GM04504 (cell line): ENCODE measurements at places on chromosomes 3 and 15.

DNA sequence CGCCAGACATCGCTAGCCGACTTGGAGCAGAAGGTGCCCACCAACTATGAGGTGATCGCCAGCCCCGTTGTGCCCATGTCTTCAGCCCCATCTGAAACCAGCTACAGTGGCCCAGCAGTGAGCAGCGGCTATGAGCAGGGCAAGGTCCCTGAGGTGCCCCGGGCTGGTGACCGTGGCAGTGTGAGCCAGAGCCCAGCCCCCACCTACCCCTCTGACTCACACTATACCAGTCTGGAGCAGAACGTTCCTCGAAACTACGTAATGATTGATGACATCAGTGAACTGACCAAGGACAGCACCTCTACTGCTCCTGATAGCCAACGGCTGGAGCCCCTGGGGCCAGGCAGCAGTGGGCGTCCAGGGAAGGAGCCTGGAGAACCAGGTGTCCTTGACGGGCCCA lies 12.9 kb upstream of the APEH start:
- no peak for DNase-seq

GRCh38 chr15:91635641-91636040 lies 217.9 kb upstream of the SLCO3A1 start:
- DNase-seq: no peak

DNA sequence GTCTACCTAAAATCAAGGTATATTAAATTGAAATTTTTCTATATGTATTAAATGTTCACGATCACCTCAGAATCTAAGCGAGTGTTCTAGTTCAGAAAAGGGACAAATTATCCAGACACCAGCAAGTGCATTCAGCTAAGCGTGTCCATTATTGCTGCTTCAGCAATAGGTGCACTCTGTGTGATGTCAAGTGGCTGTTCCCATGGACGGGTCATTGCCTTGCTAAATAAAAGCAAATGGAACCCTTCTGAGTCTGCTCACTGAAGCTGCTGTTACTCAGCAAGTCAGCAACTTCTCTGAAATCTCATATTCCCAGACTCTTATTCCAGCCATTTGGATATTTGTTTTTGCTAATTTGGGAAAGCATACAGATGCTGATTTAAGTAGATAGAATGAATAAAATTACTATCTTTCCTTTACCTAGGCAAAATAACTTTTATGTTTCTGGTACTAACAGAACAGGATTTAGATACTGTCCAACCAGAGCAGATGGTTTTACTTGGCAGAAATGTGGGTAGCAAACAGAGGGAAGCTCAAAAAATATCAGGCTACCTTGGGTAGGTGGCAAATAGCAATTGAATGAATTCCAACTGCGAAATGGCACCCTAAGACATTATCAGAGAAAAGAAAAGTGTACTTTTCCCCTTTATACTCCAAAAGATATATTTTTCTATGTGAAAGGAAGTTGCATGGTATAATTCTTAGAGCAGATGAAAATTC lies 407.0 kb downstream of the GAP43 start:
- DNase-seq: no peak

GRCh38 chr3:9322780-9323179 lies 40.1 kb upstream of the THUMPD3 start:
- DNase-seq: no peak

- DNase-seq: no peak
Measured at GRCh38 chr3:69842789-69843188, 103.5 kb downstream of the MITF start.

DNA sequence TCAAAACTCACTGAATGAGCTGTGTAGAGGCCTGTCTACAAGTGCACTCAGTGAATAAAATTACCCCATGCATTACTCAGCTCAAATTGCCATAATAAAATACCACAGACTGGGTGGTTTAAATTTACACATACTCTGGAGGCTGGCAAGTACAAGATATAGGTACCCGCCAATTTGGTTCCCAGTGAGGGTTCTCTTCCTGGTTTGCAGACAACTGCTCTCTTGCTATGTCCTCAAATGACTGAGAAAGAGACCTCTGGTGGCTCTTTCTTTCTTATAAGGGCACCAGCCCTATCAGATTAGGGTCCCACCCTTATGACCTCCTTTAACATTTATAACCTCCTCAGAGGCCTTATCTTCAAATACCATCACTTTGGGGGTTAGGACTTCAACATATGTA lies 237.0 kb downstream of the CPNE4 start:
- DNase-seq: no peak

GRCh38 chr3:184666442-184666841 lies 45.4 kb downstream of the MAGEF1 start:
- no peak for DNase-seq

GRCh38 chr3:182212479-182213076 lies 500.9 kb downstream of the SOX2 start:
- DNase-seq: no peak

DNA sequence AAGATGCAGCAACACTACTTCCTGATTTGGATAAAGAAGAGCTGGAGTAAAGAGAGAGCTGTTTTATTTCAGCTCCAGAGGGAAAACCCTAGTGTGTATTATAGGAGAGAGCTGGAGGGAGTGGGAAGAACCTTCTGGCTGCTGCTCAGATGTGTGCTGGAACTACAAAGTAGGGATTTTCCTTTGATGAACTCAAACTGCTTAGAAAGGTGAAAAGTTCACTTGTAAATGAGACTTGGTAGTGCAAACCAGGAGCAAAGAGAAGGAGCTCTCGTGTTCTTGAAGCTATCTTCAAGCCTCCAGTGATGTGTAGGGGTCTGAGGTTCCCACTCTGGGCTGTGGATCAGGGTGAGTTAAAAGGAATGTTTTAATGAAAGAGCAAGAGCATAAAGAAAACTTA lies 110.4 kb downstream of the EDEM1 start:
- no peak for DNase-seq

GRCh38 chr3:123534264-123534663 lies 50.6 kb downstream of the HACD2 start:
- no peak for DNase-seq

- no peak for DNase-seq
Measured at GRCh38 chr3:69647511-69648110, 91.7 kb upstream of the MITF start.

DNA sequence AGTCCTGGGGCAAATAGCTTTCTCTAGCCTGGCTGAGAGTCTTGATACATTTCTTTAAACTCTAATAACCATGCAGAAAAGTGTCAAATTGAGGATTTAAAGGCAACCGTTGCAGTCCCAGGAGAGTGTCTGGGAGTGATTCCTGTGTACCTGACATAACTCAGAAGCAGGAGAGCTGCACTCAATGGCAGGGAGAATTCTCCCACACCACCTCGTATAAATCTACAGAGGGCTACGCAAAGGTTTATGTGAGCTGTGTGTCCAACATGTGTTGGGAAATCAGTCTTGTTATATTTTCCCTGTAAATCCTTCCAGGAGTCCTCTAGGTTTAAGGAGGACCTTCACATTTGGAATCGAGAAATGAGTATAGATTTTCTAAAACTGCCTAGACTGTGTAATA lies 192.6 kb downstream of the WDR72 start:
- no peak for DNase-seq

DNA sequence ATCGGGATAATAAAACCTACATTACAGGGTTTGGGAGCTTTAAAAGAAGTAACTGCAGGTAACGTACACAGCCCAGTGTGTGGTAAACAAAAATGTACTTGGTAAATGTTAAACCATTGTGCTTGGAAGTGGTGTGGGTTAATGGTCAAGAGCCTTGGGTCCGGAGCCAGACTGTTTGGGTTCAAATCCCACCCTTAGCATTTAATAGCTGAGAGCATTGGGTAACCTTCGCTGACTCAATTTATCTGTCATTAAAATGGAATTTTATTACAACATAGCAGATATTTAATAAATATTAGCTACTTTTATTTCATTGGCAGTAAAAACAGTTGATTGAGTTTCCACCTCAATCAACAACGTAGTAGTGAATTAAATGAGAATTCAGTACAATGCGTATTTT lies 1.5 kb downstream of the FSTL1 start:
- no peak for DNase-seq

DNA sequence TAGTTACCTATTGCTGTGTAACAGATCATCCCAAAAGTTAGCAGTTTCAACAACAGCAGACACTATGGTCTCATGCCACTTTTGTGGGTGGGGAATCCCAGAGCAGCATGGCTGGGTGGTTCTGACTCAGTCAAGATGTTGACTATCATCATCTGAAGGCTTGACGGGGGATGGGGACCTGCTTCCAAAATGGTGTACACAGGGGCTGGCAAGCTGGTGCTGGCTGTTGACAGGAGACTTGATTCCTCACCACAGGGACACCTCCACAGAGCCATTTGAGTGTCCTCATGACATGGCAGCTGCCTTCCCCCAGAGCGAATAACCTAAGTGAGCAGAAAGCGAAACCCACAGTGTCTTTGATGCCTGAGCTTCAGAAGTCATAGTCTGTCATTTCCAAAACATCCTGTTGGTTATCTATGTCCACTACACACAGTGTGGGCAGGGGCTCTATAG lies 19.1 kb downstream of the DNAJB8 start:
- no peak for DNase-seq

GRCh38 chr3:78613421-78613879 lies 1154.3 kb downstream of the ROBO1 start:
- DNase-seq: no peak

- DNase-seq: no peak
Measured at GRCh38 chr15:67936258-67936657, 96.4 kb upstream of the RNU6-1 start.

- DNase-seq: no peak
Measured at GRCh38 chr3:67118635-67119034, 120.5 kb downstream of the KBTBD8 start.

- DNase-seq: no peak
Measured at GRCh38 chr3:53045518-53046170, at the start of gene SFMBT1. SFMBT1 (minus strand) TSS chr3:53046073; CDS start chr3:52969128, 76,945 bp downstream.

DNA sequence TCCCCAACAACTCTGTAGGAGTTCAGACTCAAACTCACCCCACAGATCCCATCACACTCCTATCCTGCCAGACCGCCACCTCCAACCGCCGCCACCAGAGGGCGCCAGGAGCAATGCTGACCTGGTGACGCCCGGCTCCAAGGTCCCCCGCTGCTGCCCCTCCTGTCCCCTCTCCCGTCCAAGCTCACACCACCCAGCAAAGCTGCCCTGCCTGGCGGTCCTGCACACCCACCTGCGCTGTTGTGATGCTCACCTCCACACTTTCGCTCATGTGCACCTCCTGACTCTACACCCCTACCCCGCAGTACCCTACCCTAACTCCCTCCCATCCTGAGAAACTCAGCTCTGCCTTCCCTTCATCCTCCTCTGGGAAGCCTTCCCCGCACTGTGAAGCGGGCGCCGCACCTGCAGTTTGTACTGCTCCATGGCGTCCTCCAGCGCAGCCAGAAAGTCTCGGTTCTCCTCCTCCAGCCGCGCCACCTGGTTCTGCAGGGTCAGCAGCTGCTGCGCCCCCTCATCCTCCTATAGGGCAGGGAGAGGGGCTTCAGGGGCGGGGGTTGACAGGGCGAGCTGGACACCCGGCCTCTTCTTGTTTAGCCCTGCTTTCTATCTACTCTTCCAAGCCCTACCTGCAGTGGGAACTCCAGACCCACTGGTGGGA lies 7.9 kb downstream of the KIF7 start:
- no peak for DNase-seq

GRCh38 chr15:40108855-40109735 lies at the start of gene BMF:
BMF (minus strand) TSS chr15:40108879; CDS start chr15:40106086, 2,793 bp downstream.
- DNase-seq: peak; percentile 96
